ENCODE measurements at places on chromosomes 1 and 21. TPM values are rescaled to one million over a fixed set of nuclear protein-coding genes. Genes with fewer than 3 reads are reported as not detected.

DNA sequence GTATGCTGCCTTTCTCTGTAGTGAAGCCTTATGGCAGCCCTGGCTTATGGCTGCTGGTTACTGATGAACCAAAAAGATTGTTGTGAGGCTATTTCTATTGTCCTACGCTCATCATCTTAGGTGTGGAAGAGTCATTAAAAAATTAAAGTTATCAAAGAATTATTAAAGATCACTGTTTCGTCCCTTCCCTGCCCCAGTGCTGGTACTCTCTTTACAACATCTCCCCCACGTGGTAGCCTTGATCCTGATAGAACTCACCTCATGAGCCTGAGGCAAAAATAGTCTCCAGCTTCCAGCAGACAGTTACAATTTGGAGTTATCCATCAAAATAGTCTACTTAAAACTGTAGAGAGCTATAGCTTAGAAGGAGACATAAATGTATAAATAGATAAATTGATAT lies 201.5 kb downstream of the S1PR1 start:
- no peak for DNase-seq

DAB1 gene
- total RNA-seq: not detected

DISP3 gene
- not detected for total RNA-seq

GRCh38 chr1:51519865-51520699 lies 1.0 kb upstream of the EPS15 start:
- DNase-seq: peak; percentile 24

DNA sequence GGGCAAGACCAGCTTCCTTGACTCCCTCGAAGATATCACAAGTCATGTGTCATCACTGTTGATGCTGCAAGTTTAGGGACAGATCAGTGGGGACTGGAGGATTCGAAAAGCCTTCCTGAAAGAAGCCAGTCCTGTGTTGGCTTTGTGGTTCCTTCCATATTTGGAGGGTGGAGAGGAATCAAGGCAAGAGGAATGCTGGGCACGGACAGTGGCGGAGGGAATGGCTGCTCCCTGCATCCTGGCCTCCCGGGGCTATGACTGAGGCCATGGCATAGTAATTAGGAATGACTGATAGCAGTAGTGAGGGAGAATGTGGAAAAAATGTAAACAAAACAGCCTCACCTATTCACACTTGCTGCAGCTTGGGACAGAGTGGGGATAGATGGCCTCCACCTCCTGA lies 36.4 kb downstream of the VANGL1 start:
- DNase-seq: no peak

DNA sequence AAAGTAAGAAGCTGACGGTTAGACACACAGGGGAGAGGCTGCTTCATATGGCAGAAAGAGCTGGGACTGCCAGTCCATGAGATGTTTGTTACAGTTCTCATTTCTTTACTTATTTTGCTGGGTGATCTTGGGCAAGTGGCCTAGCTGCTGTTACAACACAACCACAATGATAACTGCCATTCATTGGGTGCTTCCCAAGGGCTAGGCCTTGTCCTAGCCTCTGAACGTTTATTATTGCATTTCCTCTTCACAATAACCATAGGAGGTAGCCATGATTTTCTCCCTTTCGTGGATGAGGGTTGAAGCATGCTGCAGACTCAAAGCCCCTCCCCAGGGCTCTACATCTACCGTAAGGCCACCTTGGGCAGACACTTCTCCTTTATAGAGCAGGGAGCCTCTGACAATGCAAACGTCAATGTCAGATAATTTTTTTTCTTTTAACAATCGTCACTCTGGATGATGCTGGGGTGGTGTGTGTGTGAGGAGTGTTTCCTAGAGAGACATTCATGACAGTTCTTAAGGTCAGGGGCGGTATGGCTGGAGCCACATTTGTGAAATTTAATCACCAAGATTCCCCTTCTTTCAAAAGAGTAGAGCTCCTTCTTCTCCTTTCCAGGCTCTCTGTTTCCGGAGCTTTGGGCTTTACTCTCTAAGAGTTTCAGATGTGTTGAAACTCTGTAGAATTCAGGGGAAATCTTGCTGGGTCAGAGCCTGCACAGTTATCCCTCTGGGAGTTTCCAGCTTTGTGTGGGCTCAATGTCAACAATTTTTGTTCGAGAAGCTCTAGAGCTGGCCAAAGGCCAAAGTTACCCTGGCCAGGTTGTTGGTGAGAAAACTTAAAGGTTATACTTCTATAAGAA lies 138.5 kb upstream of the SGIP1 start:
- no peak for DNase-seq

DNM3 gene
- total RNA-seq: 1.7 TPM

DNA sequence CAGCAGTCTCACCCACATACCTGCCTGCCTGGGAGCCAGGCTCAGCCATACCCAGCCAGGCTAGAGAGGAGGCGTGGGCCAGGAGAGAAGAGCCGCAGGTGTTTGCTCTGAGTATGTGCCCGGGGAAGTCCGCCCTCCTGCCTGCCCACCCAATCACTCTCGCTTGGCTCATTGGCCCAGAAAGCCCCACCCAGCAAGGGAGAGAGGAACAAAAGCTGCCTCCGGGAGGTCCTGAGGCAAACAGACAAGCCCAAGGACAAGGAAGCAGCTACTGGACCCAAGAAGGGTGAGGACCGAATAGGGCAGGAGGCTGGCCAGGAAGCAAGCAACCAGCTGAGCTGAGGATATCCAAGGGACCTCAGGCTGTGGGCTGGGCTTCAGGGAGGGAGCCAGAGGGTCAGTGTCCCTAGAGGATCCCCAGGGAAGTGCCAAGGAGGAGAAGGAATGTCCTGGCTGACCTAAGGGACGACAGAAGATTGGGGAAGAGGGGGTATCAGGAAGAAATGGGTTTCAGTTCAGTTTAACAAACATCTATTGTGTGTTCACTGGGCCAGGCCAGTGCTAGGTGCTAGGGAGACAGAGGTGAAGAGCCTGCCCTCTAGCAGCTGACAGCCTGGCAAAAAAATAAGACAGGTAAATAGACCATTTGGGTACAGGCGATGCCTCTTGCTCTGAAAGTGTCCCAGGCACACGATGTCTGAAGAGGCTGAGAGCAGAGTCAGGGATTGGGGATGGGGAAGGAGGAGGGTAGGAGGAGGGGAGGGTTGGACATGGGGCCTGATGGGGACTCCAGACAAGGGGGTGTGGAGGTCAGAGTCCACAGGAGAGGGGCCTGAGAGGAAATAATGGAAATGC lies at the start of gene GJB4:
Gene GJB4 (plus strand): TSS at position 238 of the 855 bp plus-strand sequence. CDS start 1,515 bp downstream, outside the sequence.
- peak; percentile 33 for DNase-seq

GRCh38 chr1:12229386-12229834 lies 420 bp upstream of the VPS13D start:
- no peak for DNase-seq

- no peak for DNase-seq
These were observed 82.3 kb downstream of the ACTL8 start for GRCh38 chr1:17837233-17838030.

- DNase-seq: no peak
These were observed 3.0 kb upstream of the TMCC2 start for GRCh38 chr1:205224736-205225135.

DNA sequence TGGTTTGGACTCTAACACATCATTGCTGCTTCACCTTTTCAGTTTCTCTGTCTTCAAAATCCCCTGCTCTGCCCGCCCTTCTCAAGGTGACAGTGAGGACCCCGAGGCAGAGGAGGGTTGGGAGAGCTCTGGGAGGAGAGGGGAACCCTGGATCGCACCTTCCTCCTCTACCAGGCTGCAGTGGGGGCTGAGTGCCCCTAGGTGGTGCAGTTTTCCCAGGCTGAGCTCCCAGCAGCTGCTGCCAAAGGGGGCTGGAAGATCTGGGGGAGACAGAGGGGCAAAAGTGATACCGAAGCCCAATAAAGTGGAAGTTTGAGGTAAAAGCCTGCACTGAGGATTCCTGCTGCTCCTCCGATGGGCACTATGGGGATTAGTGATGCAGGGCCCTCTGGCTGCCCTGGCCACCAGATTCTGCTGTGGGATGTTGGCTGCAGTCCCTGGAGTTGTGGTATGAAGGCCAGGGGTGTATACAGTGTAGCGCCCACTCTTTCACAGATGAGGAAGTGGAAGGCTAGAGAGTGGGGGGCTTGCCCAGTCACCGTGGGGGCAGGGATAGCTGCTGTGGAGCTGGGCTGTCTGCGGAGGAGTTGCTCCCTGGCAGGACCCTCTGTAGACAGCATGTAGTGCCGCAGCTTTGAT lies 40.7 kb upstream of the SCMH1 start:
- peak; percentile 20 for DNase-seq

Data from Caki2 (cell line).